ENCODE measurements at places on chromosomes 7 and 10.

GRCh38 chr10:73517166-73517888, 21.5 kb upstream of the PPP3CB start:
- peak; percentile 38 for DNase-seq

DNA sequence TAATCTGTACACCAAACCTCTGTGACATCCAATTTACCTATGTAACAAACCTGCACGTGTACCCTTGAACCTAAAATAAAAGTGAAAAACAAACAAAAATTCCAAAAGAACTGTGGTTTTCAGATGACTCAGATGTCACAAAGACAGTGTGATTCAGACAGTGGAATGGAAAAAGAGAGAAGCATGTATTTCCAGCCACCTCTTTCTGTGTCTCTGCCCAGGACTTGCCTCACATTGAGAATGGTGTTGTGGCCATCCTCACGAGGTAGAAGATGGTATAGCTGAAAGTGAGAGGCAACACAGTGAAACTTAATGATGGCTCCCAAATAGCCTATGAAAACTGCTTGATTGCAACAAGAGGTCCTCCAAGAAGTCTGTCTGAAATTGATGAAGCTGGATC, 78.0 kb downstream of the ARL5B start:
- peak; percentile 47 for DNase-seq

DNA sequence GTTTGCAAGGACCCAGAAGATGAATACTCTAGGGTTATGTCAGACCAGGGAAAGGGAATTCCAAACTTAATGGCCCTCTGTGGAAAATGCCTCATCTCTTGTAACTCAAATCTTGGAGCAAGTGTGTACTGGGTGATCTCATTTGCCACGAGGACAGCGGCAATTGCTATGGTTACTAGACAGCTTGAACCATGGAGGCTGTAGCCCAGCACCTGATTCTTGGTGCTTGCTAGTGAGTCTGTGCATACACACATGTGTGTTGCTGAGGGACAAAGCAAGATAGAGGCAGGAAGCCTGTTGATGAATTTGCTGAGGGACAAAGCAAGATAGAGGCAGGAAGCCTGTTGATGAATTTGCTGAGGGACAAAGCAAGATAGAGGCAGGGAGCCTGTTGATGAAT, 58.6 kb upstream of the FEZF1 start:
- DNase-seq, result no peak

DNA sequence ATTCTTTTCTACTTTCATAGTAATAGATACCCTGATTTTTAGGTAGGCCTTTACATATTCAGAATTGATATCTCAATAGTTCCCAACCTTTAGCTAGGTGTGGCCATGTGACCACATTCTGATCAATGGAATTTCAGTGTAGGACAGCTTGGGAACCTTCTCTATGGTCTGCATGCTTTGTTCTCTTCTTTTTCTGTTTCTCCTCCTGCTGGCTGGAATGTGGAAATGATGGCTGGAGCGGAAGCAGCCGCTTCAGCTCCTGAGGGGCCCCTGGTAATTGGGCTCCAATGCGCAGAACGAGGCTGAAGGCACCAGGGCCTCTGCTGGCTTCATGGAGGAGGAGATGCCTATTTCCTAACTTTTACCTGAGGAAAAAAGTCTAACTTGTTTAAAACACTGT, 152.6 kb downstream of the ZMYND11 start:
- peak; percentile 27 for DNase-seq

- DNase-seq, result peak; percentile 59
Observed at GRCh38 chr10:36344240-36345174, 702.4 kb upstream of the FZD8 start.

- DNase-seq, result no peak
Observed at GRCh38 chr7:64888561-64888900, 14.5 kb upstream of the ZNF273 start.

DNA sequence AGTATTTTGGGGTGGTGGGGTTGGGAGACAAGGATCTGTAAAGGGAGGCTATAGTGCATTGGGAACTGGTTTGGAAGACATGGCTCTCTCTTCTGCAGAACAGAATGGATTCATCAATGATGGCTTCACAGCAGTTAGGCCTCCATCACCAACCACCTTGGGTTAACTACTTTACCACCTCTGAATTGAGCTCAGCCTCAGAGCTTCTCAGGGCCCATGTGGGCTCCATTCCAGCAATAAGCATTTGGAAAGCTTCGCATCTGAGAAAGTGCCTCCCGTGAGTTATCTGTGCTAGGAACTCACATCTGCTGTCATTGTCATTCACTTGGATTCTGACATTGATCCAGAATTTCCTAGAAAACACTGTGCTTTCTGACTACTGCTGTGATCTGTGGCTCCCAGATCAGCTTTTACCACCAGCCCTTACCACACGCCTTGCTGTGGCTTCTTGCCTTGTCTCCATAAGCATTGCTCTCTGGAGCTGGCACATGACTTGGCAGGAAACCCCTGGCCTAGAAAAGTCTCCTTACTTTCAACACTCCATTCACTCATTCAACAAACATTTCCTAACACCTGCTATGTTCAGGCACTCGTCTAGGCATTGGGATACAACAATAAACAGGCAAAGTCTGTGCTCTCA, 70.7 kb upstream of the ADO start:
- no peak for DNase-seq

DNA sequence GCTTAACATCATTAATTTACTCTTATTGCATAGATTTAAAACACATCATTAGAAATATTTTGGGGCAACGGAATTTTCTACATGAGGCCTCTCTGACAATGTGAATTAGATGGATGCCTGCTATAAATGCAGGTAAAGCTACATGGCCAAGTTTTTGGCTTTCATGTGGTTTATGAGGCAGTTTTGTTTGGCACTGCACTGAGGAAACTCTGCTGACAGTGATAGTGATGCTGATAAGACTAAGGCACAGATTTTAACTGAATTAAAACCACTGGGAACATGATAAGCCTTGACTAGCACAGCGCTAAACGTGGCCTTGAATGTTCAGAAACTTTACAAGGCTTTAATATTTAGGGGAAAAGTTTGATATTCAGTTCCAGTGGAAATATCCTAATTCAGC, 114.3 kb upstream of the NOBOX start:
- no peak for DNase-seq

GRCh38 chr10:78118591-78118990, 84.9 kb downstream of the RPS24 start:
- DNase-seq, result no peak

GRCh38 chr10:113704637-113705343, 25.1 kb downstream of the CASP7 start:
- DNase-seq, result peak; percentile 44

- DNase-seq, result no peak
Observed at GRCh38 chr7:84624927-84625326, 430.3 kb upstream of the SEMA3A start.

GRCh38 chr7:8035192-8035591, 66.6 kb downstream of the GLCCI1 start:
- no peak for DNase-seq

- no peak for DNase-seq
Observed at GRCh38 chr7:70712942-70713341, 419.0 kb upstream of the GALNT17 start.

GRCh38 chr10:69318867-69319727, 40.8 kb downstream of the HK1 start:
- DNase-seq, result peak; percentile 47

DNA sequence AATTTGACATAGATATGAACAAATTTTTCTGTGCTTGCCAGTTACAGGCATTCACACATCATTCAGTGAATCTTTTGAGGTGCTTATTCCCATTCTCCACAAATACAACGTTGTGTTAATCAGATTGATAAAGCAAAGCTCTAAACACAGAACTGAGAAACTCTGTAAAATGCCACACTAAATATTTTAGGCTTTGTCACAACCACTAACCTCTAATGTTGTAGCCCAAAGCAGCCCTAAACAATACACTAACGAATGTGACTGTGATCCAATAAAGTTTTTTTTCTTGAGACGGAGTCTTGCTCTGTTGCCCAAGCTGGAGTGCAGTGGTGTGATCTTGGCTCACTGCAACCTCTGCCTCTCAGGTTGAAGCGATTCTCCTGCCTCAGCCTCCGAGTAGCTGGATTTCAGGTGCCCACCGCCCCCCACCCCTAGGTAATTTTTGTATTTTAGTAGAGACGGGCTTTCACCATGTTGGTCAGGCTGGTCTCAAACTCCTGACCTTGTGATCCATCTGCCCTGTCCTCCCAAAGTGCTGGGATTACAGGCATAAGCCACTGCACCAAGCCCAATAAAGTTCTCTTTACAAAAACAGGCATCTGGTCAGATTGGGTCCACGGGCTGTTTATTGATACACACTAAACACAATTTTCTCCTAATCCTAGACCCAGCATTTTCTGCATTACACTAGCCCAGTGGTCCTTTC, 6.9 kb downstream of the CYCS start:
- DNase-seq, result no peak

Data from fibroblast of upper back skin (primary cell).